ENCODE measurements at places on chromosomes 16 and 17. TPM values are rescaled to one million over a fixed set of nuclear protein-coding genes. Genes with fewer than 3 reads are reported as not detected.

Gene CCDC40
- 3.6 TPM for total RNA-seq

Gene RPH3AL
- 31.4 TPM for total RNA-seq

Gene RCVRN
- total RNA-seq = not detected

GRCh38 chr17:77492446-77493237 is 351.9 kb downstream of the SEC14L1 start:
- H3K4me3 ChIP-seq = no peak overlapping the region
- H3K4me1 ChIP-seq = no peaks in the 10 kb centered on the region
- no peak overlapping the region for H3K27ac ChIP-seq
- peak; percentile 22 for DNase-seq
- H3K27me3 ChIP-seq = no peaks in the 10 kb centered on the region

DNA sequence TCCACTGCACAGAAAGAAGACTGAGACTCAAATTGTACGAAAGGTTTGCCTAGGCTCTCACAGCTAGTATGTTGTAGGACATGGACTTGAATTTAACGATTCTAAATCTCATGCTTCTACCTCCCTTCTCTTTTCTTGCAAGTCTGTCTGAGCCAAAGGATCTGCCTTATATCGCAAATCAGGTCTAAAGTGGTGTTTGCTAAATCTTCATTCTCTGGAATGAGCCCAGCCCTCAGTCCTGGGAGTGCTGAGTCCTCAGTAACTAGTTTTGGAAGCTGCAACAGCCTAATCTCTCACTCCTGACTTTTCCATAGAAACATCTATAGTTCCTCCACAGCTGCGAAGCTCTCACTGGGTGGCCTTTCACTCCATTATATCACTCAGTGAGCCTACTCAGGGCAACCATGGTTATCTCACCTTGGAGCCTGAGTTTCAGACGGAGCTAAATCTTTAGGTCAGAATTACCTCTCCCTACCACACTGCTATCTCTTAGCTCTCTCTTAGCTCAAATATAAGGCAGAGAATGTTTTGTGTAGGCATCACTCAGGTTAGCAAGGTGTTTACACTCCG is 575.5 kb upstream of the C16orf82 start:
- H3K27ac ChIP-seq = no peak overlapping the region
- H3K36me3 ChIP-seq = no peaks in the 10 kb centered on the region
- DNase-seq = no peak
- H3K4me1 ChIP-seq = no peaks in the 10 kb centered on the region
- no peaks in the 10 kb centered on the region for H3K27me3 ChIP-seq
- H3K4me3 ChIP-seq = no peak overlapping the region

DNA sequence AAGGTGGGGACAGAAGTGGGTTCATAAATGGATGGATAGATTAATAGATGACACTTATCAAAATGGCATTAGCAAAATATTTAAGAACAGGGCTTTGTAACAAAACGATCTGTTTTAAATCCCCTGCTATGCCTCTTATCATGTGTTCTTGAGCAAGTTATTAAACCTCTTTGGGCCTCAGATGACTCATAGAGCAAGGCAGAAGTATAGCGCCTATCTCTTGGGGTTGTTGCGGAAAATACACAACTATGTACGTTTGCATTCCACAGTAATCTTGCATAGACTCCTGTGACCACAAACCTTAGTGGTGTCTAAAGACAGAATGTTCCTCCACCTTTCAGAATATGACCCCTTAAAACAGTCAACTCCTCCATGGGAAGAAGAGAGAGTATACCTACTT is 116.8 kb downstream of the CDYL2 start:
- no peaks in the 10 kb centered on the region for H3K36me3 ChIP-seq
- no peak overlapping the region for H3K27ac ChIP-seq
- no peaks in the 10 kb centered on the region for H3K4me1 ChIP-seq
- no peak overlapping the region for H3K4me3 ChIP-seq
- no peaks in the 10 kb centered on the region for H3K27me3 ChIP-seq

DNA sequence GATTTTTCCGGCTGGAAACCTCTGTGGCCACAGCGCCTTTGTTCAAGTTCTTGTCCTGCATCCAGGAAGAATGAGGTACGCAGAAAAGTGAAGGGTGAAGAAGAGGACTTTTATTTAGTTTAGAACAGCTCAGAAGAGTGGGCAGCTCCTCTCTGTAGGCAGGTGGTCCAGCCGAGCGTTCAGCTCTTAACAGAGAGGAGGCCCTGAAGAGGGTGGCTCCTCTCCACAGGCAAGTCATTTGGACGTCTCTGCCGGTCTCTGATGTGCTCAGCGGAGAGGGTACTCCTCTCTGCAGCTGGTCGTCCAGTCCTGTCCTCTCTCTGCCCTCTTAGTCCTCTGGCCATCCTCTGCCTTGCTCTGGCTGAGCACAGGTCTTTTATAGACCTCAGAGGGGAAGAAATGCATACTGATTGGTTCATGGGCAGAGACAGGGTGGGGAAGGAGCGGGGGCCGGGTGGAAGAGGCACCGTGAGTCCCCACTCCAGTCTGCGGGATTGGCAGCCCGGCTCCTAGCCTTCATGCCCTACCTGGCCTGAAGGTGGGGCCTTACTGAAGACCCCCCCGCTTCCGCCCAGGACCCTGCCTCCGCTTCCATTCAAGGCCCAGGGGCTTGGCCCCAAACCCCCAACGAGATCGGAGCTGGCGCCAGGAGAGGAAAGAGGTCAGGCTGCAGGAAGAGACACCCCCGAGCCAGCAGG is 70.0 kb upstream of the NKD1 start:
- peaks cover 8% of the 10 kb centered on the region for H3K27me3 ChIP-seq
- H3K4me1 ChIP-seq = no peaks in the 10 kb centered on the region
- DNase-seq = no peak
- no peaks in the 10 kb centered on the region for H3K36me3 ChIP-seq
- no peak overlapping the region for H3K4me3 ChIP-seq

DNA sequence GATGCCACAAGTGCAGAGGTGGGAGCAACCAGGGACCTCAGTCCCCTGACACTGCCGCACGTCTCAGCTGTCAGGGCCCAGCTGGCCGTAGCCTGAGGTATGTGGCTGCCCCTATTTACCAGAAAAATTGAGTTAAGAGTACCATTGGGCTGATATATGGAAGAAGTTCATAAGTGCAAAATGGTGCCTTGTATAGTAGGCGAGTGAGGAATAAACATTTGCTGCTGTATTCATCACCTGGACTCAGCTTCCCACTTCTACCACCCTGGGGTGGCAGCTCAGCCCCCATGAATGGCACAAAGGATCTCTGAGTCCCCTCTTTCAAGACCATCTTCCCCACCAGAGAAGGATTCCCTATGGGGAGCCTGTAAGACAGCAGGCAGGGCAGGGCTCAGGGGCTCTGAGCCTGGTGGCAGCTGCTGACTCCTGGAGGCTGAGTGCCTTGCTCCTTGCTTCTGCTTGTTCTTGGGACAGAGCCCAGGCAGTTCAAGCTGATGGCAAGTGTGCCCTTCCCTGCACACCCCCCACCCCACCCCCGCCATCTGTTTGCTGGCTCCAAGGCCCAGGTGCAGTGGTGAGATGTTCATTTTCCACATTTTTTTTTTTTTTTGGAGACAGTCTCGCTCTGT is 29.0 kb downstream of the TRPV2 start:
- H3K4me1 ChIP-seq = peaks cover 74% of the 10 kb centered on the region
- H3K36me3 ChIP-seq = no peaks in the 10 kb centered on the region
- H3K27me3 ChIP-seq = no peaks in the 10 kb centered on the region
- no peak overlapping the region for H3K27ac ChIP-seq
- H3K4me3 ChIP-seq = no peak overlapping the region

- no peak overlapping the region for H3K4me3 ChIP-seq
- H3K27me3 ChIP-seq = peaks cover 4% of the 10 kb centered on the region
- no peaks in the 10 kb centered on the region for H3K36me3 ChIP-seq
- no peak overlapping the region for H3K27ac ChIP-seq
- peak; percentile 51 for DNase-seq
These were observed 432.7 kb upstream of the ASIC2 start for GRCh38 chr17:33725675-33726271.

- H3K27me3 ChIP-seq = no peaks in the 10 kb centered on the region
- H3K36me3 ChIP-seq = no peaks in the 10 kb centered on the region
- no peaks in the 10 kb centered on the region for H3K4me1 ChIP-seq
- H3K4me3 ChIP-seq = no peak overlapping the region
- DNase-seq = peak; percentile 54
These were observed 9.8 kb upstream of the TBX2 start for GRCh38 chr17:61389670-61390478.

DNA sequence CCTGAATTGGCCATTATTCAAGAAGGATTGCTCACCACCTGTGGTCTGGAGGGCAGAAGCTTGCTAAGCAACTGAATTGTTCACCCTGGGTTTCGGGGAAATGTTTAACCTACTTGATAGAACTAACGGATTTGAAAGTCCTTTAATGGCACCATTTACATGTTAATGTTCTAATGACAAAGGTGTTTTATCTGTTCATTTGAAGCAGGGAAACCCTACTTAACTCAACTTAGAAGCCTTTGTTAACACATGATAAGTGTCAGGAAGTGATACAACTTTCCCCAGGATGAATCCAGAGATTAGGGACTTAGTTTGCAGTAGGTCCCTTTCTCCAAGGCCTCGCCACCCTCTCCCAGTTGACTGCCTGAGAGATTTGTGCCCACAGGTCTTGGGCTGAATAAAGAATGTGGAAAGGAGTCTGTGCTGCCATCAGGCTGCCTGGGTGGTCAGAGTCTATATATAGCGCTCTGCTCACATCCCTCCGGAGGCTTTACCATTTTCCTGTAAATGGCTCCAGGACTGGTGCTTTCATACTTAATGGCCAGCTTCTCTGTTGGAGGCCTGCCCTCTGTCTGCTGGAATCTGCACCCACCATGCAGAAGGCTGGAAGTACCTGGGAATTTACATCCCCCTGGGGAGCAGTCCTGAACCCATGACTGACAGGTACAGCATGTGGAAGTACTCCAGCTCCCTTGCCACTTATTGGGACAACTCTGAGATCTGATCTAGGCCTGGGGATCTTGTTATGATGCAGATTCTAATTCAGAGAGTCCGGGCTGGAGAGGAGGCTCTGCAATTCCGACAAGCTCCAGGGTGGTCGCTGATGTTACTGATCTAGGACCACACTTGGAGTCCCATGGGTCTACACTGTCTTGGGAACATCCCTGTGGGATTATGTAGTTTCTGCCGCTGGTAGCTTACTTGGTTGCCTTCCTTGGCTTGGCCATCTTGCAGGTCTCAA is 99.9 kb downstream of the ASIC2 start:
- peaks cover 6% of the 10 kb centered on the region for H3K27me3 ChIP-seq
- H3K4me1 ChIP-seq = no peaks in the 10 kb centered on the region
- H3K27ac ChIP-seq = no peak overlapping the region
